ENCODE measurements at places on chromosomes 1 and 21. TPM values are rescaled to one million over a fixed set of nuclear protein-coding genes. Genes with fewer than 3 reads are reported as not detected.
A peak's percentile ranks its signal among the peaks of the same experiment; 100 is the strongest.

DNA sequence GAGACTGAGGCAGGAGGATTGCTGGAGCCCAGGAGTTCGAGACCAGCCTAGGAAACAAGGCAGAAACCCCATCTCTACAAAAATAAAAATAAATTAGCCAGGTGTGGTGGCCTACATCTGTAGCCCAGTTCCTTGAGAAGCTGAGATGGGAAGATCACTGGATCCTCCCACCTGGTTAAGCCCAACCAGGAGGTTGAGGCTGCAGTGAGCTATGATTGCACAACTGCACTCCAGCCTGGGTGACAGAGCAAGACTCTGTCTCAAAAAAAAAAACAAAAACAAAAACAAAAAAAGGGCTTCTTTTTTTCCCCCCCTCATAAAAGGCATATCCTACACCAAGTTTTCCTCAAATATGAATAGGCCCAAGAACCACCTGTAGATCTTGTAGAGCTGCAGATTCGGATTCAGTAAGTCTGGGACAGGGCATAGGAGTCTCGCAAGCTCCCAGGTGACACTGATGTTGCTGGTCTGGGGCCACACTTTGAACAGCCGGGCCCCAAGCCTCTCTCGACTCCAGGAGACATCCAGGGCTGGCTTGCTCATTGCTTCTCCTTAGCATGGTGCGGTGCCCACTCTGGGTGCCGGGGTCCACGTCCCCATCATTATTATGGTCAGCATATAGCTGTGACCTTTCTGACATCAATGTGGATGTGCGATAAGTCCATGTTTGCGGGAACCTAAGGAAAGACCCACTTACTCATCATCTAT, 22.1 kb upstream of the UMODL1 start:
- no peak for DNase-seq

DNA sequence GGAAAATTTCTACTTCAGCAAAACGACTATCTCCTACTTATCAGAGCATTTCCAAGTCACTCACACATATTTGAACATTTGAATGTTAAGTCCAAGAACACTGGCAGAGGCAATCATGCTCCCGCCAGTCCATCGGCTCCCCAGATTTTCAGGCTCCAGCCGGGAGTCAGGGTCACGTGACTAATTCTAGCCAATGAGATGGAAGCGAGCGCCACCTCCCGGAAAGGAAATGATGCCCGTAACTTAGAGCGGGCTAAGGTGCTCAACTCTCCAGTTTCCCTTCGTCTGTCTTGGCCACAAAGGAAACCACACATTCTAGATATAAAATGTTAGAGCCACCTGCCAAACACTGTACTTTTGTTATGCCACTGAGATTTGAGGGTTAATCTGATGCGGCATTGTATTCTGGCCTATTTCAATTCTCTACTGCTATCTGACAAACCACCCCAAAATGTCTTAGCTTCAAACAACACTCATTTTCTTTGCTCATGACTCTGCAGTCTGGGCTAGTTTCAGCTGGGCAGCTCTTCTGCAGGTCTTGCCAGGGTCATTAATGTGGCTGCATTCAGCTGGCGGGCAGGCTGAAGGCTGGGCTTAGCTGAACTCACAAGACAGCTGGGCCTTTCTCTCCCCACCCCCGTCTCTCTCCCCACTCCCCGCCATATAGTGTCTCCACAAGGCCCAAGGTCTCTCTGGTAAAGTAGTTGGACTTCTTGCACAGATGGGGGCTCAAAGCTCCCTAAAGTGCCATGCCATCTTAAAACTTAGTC, 16.5 kb upstream of the LHX4 start:
- peak; percentile 50 for DNase-seq

Gene KRTAP13-2
- not detected for total RNA-seq

Gene ACTL8
- not detected for total RNA-seq

DNA sequence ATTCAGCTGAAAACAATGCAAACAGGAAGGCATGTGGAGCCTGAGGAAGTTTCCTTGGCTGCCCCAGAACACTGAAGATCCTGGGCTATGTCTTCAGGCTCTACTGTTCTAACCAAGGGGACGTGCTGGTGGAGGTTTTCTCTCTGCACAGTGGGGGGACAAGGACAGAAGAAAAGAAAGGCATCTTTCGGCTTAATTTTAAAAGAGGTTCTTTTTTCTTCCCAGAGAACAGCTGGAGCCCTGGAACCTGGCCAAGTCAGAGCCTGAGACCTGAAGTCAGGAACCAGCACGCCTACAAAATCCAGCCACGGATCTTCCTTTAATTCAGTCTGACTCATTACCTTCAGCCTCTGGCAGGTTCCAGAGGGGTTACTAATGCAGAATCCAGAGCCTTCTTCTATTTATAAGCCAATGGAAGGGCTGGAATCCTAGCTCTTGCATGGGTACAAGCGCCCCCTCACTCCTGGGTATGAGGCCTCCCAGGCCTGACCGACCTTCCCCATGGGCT, 19.8 kb downstream of the CTNNBIP1 start:
- peak; percentile 89 for DNase-seq

DNA sequence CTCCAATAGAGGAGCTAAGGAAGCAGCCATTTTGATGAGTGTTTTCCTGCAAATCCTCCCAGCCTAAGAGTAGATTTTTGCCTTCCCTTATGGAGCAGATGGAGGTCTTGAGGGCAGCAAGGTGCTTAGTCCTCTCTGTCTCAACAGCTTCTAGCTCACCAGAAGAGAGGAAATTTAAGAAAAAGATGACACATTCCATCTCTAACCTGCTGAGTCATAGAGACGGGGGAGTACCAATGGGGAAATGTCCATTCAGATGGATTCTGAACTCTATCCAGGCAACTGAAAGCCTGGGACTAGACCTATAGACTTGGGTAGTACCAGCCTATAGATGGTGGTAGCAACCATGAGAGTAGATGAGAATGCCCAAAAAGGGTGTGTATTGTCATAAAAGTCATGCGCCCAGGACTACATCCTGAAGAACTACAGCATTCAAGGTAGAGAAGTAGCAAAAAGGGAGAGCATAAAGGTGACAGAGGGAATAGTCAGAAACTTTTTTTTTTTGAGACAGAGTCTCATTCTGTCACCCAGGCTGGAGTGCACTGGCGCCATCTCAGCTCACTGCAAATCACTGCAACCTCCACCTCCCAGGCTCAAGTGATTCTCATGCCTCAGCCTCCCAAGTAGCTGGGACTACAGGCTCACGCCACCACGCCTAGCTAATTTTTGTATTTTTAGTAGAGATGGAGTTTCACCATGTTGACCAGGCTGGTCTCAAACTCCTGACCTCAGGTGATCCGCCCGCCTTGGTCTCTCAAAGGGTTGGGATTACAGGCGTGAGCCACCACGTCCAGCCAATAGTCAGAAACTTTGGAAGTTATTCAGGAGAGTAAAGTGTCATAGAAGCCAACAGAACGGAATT, 10.7 kb upstream of the ELOA start:
- no peak for DNase-seq

Data from myocyte (in vitro differentiated cells).